Activated T-helper 9 cell treated with anti-CD3 and anti-CD28 coated beads, Interleukin-2, amount 50 U/mL, for 16 hours (primary cell): ENCODE measurements at places on chromosomes 5 and 9.

DNA sequence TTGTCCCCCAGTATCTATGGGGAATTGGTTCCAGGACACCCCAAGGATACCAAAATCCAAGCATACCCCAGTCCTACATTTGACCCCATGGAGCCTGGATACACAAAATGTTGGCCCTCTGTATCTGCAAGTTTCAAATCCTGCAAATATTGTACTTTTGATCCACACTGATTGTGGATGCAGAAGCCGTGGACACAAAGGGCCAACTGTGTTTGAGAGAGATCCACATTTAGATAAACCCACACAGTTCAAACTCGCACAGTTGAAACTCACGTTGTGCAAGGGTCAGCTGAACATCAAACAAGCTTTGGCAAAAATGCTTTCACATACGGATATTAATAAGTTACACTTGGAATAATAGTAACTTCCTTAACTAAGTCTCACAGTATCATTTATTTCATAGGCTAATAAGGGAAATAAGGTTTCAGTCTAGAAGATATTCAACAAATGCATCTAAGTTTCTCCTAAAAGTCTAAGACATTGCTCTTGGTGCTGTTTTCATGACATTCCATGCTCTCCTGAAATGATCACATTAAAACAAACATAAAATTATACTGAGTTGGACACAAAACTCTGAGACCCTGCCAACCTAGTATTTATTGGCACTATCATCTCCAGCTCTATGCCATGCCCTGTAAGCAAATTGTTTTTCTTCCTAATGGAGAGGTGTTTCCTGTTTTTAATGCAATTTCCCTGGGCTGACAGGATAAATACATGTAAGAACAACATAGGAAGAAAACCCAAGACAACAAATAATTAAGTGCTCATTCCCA, 32.3 kb downstream of the ACTL7A start:
- DNase-seq: no peak

DNA sequence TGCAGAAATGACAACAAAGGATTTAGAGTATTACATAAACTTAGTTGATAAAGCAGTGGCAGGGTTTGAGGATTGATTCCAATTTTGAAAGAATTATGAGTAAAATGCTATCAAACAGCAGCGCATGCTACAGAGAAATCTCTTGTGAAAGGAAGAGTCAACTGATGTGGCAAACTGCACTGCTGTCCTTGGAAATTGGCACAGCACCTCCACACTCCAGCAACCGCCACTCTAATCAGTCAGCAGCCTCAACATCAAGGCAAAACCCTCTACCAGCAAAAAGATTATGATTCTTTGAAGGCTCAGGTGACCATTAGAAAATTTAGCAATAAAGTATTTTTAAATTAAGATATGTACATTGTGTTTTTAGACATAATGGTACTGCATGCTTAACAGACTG, 66.4 kb downstream of the AUH start:
- DNase-seq: no peak

DNA sequence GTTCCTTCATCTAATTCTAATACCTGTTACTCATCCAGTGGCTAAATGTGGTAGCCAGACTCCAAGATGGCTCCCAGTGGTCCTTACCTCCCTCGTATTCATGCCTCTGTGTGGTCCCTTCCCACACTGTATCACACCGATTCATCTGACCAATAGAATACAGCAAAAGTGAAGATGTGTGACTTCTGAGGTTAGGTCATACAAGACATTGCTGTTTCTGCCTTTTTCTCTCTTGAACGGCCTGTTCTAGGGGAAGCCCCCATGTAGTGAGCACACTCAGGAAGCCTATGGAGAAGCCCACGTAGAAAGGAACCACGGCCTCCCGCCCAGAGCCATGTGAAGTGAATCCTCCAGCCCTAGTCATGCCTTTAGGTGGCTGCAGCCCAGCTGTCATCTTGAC, 9.4 kb upstream of the C5 start:
- no peak for DNase-seq

DNA sequence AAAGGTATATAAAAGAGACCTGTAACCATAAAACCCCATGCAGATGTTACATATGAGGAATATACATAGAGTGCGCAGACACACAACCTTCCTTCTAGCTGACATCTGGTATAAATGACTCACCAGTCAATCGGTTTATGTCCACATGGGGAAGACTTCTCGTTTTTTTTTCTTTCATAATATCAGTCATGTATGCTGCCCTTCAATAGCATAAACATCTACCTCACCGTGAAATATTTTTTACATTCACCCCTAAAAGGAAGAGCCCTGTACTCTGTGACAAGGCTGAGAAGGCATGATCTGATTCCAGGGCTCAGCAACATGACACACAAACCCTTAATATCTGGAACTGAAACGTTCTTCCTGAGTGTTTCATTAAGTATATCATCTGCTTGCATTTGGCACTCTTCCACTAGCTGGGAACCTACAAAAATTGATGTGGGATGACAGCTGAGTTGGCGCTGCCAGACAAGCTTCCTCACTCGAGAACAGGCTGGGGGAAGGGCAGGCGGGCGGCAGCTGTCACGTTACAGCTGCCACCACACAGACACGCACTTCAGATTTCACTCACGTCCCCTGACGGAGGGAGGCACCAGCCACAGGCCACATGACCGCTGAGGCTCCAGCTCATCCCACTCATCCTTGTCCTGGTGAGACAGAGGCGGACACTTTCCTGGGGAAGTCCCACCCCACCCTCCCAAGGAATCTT, 74.2 kb downstream of the SHB start:
- no peak for DNase-seq

- DNase-seq: no peak
These were observed 50.1 kb upstream of the PDE4D start for GRCh38 chr5:59943452-59944113.
